ENCODE measurements at places on chromosomes 5 and 9.

GRCh38 chr9:107890921-107891465, 401.4 kb upstream of the KLF4 start:
- no peak for DNase-seq

DNA sequence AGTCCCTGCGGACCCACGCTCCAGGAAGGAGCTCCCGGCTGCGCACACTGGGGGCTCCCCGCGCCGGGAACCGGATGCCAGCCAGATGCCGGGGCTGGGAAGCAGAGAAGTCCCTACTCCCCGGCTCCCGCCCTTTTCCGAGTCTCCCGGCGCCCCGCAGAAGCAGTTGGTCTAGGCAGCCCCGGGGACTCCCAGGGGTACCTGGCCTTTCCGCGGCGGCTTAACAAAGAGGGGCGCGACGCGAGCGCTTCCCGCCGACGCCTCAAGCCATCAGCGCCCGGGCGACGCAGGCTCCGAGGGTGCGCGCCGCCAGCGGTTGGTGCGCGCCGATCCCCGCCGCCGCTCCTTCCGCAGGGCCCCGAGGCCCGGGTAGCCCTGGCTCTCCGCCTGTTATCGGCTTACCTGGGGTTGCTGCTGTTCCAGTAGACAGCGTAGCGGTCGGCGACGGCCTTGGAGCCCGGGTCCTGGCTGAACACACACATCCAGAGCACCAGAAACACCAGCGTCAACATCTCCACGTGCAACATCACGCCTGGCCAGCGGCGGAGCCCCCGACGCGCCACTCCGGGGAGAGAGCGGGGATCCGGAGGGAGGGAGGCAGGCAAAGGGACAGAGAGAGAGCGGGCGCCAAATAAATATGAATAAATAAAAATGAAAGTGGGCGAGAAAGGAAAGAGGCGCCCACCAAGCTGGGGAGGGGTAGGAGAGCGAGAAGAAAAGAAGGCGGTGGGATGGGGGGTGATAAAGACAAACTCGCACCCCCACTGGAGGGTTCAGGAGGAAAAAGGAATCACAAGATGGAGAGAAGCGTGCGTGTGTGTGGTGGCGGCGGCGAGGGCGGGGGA, 428 bp downstream of the EFNA5 start:
- no peak for DNase-seq

DNA sequence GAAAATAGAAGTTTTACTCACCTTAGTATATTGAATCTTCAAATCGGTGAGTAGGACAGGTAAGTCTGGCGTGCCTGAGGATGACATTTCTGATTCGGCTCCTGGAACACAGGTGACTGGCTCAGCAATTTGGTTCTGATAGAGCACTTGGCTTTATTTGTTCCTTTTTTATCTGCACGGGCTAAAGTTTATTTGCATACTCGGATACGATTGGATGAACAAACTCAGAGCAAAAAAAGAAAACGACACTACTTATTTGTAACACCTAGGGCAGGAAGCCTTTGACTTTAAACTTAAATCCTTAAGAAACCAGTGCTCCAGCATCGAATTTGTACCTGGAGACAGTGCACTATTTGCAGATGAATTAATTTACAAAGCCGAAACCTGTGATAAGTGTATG, at the start of gene ALDH1A1:
TSS of gene ALDH1A1 (minus strand) at position 140 of the 400 bp plus-strand sequence. CDS start at position 87, 53 bp downstream.
- no peak for DNase-seq

GRCh38 chr5:147935032-147935431, 28.7 kb upstream of the C5orf46 start:
- no peak for DNase-seq

DNA sequence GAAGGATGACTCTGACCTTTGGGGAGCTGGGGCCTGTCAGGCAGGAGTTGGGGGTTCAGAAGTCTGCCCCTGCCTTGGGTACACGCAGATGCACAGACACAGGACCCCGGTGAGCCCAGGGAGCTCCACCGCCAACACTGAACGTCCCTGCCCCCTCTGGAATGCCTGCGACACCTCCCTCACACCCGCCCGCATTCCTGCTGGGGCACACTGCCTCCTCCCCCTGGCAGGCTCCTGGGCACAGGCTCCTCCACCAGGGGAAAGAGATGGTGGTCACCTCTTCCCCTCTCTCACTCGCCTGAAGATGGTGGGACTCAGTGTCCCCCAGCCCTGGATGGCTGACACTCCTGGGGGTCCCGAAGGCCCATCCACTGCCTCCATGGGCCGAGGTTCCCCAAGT, 12.0 kb downstream of the CRB2 start:
- DNase-seq = no peak

- no peak for DNase-seq
Measured at GRCh38 chr9:98809311-98810101, 2.0 kb downstream of the GALNT12 start.

DNA sequence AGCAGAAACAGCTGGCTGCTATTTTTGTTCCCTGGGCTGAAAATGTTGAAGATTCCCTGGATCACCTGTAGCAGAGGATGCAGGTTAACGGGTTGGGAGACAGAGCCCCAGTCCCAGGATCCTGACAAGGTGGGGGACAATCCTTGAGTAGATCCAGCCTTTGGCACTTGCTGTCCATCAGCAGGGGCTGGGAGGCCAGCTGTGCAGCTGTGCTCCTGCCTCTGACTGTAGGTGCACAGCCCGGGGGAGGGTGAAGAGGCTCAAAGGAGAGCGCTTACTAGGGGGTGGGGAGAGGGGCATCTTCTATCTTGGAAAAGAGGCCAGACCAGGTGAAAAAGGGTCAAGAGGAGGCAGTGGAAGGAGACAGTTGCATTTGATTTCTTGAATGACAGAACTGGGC, 3.5 kb upstream of the DDX41 start:
- no peak for DNase-seq

- no peak for DNase-seq
Measured at GRCh38 chr9:70479880-70480291, 65.4 kb upstream of the KLF9 start.

DNA sequence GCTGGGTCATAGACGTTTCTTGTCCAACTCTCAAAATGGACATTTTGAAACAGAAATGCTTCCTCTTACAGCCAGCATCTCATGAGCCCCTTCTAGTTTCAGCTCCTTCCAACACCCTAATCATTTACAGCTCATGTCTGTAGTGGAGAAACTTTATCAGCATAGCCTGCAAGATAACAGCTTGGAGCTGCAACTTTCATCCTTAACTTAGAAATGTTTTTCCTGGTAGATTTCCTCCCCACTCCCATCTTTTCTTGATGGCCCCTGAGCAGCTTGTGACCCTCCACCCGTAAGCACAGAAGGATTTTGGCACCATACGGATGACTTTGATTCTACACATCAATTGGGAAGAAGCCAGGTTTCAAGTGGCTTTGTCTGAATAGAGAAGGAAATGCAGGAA, 53.5 kb upstream of the TGFBR1 start:
- DNase-seq = no peak

DNA sequence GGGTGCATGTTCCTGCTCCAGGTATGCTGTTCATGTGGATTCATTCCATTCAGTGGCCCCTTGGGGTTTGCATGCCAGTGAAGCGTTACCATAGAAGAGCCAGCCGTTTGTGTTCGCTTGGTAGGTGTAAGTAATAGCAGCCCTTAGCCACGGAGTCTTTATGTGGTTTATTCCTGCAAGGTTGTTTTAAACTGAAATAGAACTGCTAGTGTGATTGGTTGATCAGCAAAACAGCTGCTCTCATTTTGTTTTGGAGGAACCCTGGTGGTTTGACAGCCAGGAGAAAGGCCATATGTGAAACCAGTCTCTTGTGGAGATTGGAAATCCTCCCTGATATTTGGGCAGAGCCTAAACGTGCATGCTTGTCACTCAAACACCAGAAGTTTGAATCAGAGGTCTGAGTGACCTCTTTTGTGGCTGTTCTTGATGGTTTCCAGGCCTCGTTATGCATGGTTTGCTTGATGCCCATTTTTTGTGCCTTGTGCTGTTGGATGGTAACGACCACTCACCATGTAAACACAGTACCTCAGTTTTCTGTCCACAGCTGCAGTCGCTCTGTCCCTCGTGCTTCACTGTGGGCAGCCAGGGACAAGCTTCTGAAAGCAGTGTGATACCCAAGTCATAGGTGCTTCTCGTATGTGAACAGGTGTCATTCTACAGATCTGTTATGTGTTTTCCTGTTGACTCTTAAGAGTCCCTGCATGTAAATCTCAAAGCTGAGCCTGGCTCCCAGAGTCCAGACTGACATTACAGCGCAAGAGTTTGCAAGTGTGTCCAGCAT, 58.3 kb upstream of the NXNL2 start:
- no peak for DNase-seq
